C1 segment of cervical spinal cord (tissue), 14 donors: ENCODE measurements at places on chromosomes 16 and 17.
A peak's percentile ranks its signal among the peaks of the same experiment; 100 is the strongest.

GRCh38 chr17:10574324-10574723 lies 24.9 kb upstream of the MYH2 start:
- DNase-seq = no peak

DNA sequence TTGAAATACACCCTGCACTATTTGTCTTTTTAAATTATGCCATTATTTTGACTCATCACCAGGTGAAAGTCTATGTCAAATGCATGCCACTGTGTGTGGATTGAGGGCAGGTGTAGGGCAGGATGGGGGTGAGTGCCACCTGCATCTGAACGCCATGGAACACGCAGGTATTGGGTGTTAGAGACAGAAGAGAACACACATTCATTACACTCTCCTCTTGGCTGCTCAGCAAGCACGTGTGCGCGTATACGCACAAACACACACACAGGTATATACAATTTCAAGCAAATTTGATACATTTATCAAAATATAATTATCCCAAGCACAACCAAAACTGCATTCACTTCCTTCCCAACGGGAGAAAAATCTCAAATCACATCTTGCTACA lies 268.9 kb downstream of the NTN1 start:
- DNase-seq = no peak

DNA sequence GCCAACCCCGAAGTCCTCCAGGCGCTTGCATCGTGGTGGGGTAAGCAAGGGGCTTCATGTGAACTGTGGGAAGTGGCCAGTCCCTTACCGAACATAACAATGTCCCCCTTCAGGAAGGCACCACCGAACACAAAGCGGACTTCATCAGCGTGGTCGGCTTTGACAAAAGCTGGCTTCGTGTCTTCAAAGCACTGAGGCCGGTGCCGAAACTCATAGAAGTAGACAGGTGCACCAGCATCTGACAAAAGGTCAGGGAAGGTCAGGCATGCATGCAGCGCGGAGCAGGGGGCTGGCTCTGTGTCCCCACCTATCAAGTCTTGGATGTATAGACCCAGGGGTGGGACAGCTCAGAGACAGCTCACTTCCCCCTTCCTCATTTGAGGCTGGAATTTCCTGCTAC lies 16.6 kb upstream of the CES1 start:
- no peak for DNase-seq

GRCh38 chr17:42266918-42267766 lies 9.0 kb downstream of the STAT5B start:
- no peak for DNase-seq

DNA sequence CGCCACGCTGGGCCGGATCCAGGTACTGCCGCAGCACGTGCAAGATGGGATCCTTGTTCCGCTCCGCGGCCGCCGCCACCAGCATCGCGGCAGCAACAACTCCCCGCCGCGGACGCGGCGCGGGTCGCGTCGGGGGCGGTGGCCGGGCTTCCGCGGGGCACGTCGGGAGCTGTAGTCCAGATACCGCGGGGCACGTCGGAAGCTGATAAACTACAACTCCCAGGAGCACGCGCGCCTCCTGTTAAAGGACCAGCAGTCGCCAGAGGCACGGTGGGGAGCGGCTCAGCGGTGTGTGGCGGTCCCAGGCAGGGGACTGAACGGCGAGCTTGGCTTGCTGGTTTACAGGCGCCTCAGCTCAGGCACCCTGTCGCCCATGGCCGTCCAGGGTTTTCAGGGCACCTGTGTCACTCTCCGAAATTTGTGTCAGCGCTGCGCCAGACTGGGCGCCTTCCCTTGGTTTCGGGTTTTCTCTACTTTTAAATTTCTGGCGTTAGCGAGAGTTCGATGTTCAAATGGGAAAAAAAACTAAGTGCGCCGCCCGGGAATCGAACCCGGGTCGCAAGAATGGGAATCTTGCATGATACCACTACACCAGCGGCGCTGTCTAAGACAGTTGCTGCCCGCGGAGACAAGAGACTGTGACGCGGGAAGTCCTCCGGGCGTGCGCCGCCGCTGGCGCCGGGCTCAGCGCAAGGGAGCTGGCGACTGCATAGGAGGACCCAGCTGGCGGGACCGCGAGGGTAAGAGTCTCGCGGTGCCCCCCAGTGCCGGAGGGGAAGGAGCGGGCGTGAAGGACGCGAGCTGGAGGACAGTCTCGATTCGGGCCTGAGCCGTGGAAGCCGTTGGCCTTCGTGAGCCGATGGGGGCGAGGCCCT lies at the start of gene METTL26:
TSS of gene METTL26 (minus strand) at position 100 of the 875 bp plus-strand sequence. CDS start at position 85, 15 bp downstream.
- peak; percentile 94 for DNase-seq

GRCh38 chr17:80708480-80708879 lies 163.8 kb downstream of the RPTOR start:
- DNase-seq = no peak

DNA sequence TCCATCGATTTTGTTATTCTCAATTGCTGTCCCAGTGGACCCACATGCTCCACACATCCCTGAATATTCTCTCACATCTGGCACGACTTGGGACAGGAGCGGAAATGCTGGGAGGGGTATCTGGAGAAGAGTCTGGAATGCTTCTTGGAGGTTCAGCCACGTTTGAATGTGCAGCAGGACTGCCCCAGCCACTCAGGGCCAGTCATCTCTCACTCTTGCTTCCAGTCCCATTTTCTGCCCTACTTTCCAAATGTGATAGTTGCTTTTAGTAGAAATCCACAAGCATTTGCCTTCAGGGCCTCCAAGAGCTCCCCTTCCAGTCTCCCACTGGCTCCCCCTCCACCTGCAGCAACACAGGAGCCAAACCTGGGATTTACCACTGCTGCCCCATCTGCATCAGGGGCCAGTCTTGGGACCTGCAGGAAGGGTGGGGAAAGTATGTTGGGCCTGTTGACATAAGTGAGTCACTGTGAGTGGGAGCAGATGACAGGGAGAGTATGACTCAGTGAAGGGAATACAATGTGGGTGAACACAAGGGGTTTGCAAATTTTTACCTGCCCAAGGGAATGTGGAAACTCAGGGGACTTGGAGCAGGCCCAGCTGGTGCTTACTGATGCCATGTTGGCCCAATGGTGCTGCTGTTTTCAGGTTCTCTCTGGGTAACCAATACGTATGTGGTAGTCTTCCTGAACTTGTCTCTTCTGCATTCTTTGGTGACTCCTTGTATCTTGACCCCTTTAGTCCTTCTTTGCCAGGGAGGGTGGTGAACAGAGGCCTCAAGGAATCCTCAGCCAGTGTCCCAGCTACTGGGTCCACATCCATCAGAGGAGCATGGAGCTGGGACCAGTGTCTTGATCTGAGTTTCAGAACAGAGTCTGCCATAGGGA lies 78.8 kb upstream of the CRHR1 start:
- no peak for DNase-seq

GRCh38 chr17:17109907-17110306 lies 67.7 kb downstream of the MPRIP start:
- no peak for DNase-seq

- DNase-seq = no peak
Measured at GRCh38 chr17:37461668-37462067, 28.0 kb upstream of the DUSP14 start.

- DNase-seq = no peak
Measured at GRCh38 chr17:55606488-55606815, 95.2 kb upstream of the SMIM36 start.

DNA sequence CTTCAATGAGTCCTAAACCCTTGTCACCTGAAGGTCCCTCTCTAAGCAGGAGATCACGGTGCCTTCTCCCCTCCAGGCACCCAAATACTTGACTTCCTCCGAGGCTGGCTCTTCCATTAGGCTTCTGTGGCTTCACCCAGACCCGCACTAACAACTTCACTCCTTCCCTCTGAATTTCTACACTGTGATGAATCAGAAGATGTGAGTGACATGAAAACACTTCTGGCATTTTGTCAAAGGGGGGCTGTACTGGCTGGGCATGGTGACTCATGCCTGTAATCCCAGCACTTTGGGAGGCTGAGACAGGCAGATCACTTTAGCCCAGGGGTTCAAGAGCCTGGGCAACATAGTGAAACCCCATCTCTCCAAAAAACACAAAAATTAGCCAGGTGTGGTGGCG lies 72.6 kb upstream of the CNEP1R1 start:
- no peak for DNase-seq

- DNase-seq = no peak
Measured at GRCh38 chr16:21001262-21001661, 100.7 kb downstream of the LYRM1 start.

GRCh38 chr16:24821129-24821528 lies 24.6 kb upstream of the SLC5A11 start:
- no peak for DNase-seq

DNA sequence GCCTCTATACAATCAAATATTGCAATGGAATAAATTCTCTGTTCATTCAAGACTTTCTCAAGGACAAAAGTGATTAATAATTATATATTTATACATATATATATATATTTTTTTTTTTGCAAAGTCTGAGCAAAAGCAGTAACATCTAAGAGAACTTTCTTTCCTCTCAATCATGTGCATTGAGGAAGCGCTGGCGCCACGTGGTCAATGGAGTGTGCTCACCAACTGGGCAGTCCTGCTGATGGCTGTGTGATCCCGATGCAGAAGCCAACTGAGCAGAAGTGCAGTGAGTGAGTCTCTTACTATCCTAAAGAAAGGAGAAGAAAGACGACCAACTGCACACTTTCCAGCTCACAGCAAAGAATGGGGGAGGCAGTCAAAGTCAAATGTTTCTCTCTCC lies 37.2 kb upstream of the ULK2 start:
- no peak for DNase-seq

GRCh38 chr17:44955674-44956425 lies 8.3 kb upstream of the KIF18B start:
- no peak for DNase-seq

- DNase-seq = no peak
Measured at GRCh38 chr16:57946181-57946801, 24.6 kb downstream of the CNGB1 start.

- no peak for DNase-seq
Measured at GRCh38 chr17:61129267-61130254, 270.1 kb upstream of the TBX2 start.
